ENCODE measurements at places on chromosomes 16 and 17. TPM values are rescaled to one million over a fixed set of nuclear protein-coding genes. Genes with fewer than 3 reads are reported as not detected.

KRTAP9-2 gene
- total RNA-seq, result not detected

DNA sequence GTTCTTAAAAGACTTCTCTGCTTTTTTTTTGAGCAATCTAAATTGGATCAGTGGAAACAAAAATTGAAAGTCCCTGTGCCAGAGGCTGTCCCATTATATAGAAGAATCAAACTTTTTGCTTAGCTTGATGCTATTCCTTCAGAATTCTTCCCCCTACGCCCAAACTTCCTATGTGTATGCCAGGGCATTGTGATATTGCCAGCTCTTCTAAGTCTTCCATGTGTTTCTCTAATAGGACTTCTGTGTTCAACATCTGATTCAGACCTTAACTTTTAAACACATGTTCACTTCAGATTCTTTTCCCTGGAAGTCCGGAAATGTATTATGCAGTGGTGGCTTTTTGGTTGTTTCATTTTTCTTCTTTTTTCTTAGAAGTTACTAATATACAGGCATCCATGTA, 18.7 kb downstream of the PTRH2 start:
- H3K4me3 ChIP-seq, result no peak overlapping the region
- no peak for DNase-seq
- peaks cover 45% of the 10 kb centered on the region for H3K36me3 ChIP-seq
- H3K27ac ChIP-seq, result no peak overlapping the region
- H3K27me3 ChIP-seq, result no peaks in the 10 kb centered on the region
- H3K4me1 ChIP-seq, result peaks cover 6% of the 10 kb centered on the region

- peaks cover 13% of the 10 kb centered on the region for H3K27me3 ChIP-seq
- no peak overlapping the region for H3K4me3 ChIP-seq
- peaks cover 29% of the 10 kb centered on the region for H3K4me1 ChIP-seq
- H3K36me3 ChIP-seq, result peaks cover 13% of the 10 kb centered on the region
Measured at GRCh38 chr17:79927136-79927661, 88.0 kb upstream of the CBX4 start.

PROCA1 gene
- 4.3 TPM for total RNA-seq

- no peaks in the 10 kb centered on the region for H3K36me3 ChIP-seq
- no peaks in the 10 kb centered on the region for H3K4me1 ChIP-seq
- peaks cover 39% of the 10 kb centered on the region for H3K27me3 ChIP-seq
- no peak overlapping the region for H3K4me3 ChIP-seq
- DNase-seq, result no peak
- no peak overlapping the region for H3K27ac ChIP-seq
Measured at GRCh38 chr17:21377705-21378396, 1.7 kb downstream of the KCNJ12 start.

- H3K27ac ChIP-seq, result no peak overlapping the region
- peaks cover 20% of the 10 kb centered on the region for H3K4me1 ChIP-seq
- no peak overlapping the region for H3K4me3 ChIP-seq
- H3K27me3 ChIP-seq, result peaks cover 61% of the 10 kb centered on the region
- H3K36me3 ChIP-seq, result no peaks in the 10 kb centered on the region
Measured at GRCh38 chr16:9251026-9251425, 159.6 kb downstream of the HAPSTR1 start.

SMG6 gene
- 13.0 TPM for total RNA-seq

TBC1D3G gene
- not detected for total RNA-seq

DNA sequence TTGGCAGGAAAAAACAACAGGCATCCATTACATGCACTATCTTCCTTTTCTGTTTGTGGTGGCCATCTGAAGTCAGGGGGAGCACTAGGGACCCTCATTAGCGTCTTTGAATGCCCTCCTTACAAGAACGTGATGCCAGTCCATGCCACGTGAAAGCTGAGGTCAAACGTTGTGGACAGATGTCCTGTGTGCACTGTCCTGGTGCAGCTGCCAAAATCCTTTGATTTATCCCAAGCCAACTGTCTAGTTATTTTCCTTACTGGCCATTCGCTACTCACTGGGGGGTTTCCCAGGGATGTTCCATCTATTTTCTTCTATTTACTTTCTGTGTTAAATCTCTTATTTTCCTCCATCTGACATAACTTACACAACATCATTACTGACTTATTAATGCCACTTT, 135.7 kb downstream of the ABCA8 start:
- no peak for DNase-seq
- H3K27ac ChIP-seq, result no peak overlapping the region
- H3K27me3 ChIP-seq, result no peaks in the 10 kb centered on the region
- H3K36me3 ChIP-seq, result no peaks in the 10 kb centered on the region
- no peak overlapping the region for H3K4me3 ChIP-seq

Measured in Calu3 (cell line).